ENCODE measurements at places on chromosomes 11 and 22.

GRCh38 chr22:23351321-23351720 is 171.0 kb downstream of the BCR start:
- DNase-seq, result no peak

DNA sequence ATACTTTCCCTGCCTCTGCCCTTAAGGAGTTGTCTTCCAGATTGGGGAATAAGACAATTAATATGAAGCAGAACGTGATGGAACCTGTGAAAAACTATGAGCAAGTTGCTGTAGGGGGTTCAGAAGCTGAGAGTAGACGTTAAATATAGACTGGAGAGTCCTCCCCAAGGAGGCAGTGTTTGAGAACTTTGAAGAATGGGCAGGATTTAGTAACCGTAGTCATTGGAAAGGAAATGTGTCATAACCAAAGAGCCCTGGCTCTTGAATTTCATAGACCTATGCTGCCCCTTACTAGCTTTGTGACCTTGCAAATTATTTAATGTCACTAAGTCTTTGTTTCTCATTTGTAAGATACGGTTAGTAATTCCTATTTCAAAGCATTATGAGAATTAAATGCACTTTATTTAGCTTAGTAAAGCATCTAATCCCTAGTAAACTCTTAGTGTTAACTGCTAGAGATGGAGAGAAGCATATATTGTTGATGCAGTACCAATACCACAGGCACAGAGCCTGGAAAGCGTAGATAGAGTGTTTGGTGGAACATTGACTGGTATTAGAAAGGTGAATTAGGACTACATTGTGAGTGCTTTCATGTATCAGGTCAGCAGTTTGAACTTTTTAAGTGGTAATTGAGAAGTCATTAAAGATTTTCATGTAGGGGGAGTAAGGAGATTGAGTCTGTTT is 54.1 kb downstream of the MCAM start:
- no peak for DNase-seq

DNA sequence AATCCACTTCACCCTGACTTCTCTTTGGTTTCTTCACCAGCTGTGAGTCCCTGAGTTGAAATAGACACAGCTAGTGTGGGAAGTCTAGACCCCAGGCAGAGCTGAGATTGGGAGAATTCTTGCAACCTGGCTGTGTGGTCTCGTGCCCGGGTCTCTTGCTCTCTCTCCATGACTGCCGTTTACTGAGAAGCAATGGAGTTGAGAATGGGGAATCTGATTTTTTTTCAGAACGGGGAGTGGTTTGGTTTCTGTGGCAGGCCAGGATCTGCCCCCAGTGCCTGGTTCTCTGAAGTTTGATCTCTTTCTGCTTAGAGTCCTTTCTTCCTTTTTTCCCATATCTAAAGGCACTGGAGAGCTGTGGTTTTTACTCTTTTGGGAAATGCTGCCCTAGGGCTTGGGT is 1.5 kb downstream of the SIDT2 start:
- DNase-seq, result peak; percentile 33

DNA sequence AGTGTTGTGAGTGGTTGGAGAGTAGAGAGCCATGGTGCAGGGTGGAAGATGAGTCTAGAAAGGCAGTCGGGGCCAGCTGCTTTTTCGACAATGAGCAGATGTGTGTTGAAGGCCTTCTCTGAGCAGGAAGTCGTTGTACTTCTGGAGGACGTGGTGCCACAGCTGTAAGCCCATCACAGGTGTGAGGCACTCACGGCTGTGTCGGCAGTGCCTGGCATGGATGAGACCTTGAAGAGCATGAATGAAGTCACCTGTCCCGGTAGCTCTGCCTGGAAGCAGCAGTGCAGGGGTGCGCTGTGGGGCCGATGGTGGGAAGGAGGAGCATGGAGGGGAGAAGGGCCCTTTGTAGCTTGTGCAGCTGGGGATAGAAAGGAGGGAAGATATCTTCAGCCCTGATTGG is 165.2 kb downstream of the PKNOX2 start:
- DNase-seq, result peak; percentile 84

GRCh38 chr11:126817096-126817495 is 183.5 kb downstream of the KIRREL3 start:
- no peak for DNase-seq

DNA sequence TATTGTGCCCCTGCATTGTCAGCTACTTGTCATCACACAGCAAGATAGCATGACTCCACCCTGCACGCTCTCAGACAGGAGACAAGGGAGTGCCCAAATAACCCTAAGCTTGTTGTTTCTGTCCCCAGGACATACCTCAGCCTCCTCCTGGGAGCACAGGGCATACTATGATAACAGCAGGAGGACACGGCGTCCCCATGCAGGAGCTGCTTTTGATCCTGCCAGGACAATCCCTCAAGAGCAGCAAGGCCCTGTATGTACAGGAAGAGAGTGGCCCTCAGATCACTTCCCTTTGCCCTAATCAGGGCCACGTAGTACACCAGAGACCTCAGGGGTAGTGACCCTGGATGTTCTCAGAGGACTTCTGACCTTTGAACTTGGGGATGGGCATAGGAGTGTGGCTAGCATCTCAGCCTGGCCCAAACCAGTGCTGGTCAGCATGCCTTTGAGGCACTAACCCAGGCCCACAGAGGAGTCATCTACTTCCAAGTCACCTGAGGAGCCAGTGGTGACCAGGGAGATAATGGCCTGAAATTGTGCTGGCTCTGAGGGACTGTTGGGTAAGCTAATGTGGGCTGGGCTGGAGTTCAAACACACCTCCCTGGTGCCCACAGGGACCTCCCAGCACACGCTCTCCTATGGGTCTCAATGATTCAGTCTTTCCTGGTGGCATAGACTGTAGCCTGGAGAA is 9.2 kb downstream of the APOA4 start:
- no peak for DNase-seq

DNA sequence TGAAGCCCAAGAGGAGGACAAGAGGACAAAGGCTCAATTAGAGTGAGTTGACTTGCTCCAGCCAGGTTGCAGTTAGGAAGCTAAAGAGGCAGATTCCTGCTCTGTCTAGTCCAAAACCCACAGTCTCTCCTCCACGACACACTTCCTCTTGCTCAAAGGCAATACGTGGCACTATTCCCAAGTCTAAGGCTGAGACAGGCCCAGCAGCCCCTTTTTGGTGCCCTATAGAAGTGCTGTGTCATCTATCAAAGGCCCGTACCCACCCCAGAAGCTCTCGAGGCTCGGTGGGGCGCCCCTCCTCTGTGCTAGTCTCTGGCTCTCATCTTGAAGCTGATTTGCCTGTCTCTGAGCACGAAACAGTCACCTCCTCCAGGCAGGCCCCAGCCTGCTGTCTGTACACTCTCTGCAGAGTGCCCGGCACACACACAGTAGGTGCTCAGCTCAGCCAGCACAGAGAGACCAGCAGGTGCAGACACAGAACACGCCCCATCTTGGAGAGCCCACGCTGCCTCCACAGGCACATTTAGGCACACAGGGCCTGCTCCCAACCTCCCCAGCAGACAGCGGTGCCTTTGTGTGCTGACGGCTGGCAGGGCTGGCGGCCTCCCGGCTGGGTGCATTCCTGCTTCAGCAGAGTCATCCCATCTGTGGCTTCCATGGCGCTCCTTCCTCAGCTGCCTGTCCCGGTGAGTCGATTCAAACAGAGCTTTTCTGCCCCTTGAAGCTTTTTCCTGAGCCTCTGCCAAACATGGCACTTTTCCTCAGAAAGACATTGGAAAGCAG is 52.8 kb downstream of the MYH9 start:
- no peak for DNase-seq

- DNase-seq, result no peak
Measured at GRCh38 chr11:108402241-108402640, 65.1 kb downstream of the C11orf65 start.

GRCh38 chr11:45881708-45882368 is 3.6 kb upstream of the MAPK8IP1 start:
- no peak for DNase-seq

DNA sequence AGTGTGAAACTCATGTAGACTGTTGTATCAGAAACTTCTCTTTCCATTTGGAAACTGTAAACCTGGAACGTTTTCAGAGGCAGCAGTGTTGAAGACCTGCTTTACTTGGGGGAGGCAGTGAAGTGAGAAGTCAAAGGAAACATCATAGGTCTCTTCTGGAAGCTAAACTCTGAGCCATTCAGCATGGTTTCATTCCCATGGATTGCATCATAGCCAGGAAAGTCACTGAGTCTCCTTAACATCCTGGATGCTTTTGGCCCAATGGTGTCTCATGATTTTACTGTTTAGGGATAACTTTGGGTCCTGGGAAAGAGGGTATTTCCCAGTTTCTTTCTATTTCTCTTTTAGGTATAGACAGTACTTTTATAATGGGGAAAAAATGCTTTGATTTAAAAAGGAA is 153.2 kb upstream of the E2F8 start:
- no peak for DNase-seq

DNA sequence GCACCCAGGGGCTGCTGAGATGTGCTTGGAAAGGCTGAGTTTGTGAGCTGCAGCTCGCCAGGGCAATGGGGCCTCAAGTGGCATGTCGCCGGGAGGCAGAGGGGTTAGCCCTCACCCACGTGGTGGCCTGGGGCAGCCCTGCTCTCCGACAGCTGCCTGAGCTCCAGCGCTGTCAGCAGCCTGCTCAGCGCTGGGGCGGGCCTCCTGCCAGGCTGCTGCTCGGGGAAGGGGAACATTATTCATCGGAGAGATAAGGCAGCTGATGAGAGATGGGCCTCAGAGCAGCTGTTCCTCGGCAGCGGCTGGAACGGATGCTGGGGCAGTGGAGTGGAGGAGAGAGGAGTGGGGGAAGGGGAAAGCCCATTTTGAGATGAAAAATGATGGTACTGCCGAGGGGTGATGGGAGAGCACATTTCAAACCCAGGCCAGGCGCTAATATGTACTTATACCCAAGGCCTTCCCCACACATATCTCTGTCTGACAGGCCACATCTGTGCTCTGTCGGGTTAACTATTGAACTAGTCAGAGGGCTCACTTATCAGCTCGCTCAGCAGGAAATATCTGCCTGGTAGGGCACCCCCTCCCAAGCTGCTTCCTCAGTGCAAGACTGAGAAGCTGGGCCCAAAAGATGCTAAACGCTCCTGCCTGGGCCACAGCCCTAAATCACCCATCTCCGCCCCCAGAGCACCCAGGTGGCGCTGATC is 79.5 kb downstream of the TIMP3 start:
- DNase-seq, result no peak

- no peak for DNase-seq
Measured at GRCh38 chr11:123517559-123518364, 87.7 kb downstream of the GRAMD1B start.

GRCh38 chr11:88435415-88435814 is 97.9 kb upstream of the CTSC start:
- no peak for DNase-seq

DNA sequence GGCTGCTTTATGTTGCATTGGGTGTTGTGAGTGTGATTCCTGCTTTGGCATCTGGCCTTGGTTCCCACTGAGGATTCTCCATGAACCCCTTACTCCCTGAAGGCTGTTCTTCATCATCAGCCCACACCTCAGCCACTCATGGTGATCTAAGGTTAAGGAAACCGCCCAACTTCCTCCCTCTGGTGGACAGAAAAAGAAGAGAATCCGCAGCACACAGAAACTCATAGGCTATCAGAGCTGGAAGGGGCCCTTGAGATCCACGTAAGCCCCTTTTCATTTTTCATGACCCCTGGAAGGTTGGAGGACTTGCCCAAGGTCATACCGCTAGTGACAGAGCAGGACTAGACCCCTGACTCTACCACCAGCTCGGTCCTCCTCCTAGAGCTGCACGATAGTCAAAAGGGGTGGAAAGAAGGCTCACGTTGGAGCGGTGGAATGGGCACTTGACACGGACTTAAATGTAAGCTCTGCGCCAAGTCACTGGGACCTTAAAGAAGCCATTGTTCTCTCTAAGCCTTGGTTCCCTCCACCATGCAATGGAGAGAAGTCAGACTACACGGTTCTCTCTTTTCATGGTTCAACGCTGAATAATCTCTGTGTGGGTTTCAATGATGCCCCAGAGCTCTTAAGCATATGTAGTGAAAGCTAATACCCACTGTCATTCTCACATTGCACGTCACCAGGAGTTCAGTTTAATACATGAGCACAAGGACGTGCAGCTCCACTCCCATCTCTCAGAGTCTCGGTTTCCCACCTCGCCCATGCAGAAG is 83.6 kb upstream of the CRTAM start:
- no peak for DNase-seq

DNA sequence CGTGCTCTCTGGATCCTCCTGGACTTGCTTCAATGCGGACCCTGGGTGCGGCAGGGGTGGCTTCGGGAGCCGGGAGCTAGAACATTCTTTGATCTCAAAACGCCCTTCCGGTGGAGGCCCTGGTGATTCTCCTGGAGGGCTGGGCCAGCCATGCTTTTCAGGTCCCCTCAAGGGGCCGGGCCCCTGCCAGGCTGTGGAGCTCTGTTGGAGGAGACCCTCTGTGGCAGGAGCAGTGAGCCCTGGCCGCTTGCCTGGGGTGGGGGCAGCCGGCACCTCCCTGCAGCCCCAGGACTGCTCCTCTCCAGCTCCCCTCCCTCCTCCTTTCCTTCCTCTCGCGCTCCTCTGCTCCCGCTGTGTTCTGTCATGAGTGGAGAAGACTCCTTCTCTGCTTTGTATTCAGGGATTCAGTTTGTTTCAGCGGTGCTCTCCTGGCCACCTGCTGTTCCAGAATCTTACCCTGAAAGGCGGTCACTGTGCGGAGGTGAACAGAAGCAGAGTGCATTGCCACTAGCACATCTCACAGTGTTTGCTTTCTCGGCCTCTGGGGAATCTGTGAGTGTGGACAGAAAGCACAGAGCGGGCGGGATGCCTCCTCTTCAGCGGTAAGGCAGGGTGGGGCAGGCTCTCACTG is 289.1 kb downstream of the TBC1D22A start:
- no peak for DNase-seq

DNA sequence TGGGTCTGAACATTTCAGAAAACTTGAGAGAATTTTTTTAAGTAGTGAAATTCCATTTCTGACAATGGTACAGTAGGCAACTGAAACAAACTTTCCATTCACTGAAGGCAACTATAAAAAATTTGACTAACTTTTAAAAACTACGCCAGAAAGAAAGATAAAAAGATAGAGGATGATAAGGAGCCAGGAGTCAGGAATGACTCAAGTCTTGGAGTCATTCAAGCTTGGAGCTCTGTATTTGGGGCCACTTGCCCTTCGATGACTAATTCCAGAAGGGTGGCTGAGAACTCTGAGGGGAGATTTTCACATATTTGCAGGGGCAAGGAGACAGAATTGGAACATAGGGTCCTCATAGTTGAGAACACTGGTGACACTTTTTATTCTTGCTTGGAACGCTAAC is 1083.2 kb upstream of the CNTN5 start:
- DNase-seq, result no peak

GRCh38 chr11:64224151-64224890 is 1.7 kb downstream of the TRPT1 start:
- DNase-seq, result no peak

DNA sequence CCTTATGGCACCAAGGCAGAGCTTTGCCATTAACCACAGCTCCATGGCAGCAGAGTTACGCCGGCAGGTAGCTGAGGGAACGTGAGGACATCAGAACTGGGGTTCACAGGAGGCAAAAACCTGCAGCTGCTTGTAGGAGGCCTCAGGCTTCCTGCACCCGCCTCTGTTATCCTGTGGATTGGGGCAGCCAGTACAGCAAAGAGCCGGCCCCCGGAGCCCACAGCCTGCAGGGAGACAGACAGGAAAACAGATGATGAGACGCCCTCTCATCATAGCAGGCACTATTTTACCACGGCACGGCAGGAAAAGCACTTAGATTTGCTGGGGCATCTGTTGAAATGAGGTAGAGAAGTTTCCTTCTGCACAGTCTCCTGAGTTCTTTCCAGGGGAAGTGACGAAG is 870.3 kb downstream of the TBC1D22A start:
- peak; percentile 35 for DNase-seq

GRCh38 chr22:18077087-18077638 is 627 bp upstream of the PEX26 start:
- DNase-seq, result no peak

- DNase-seq, result no peak
Measured at GRCh38 chr11:31455177-31455576, 54.2 kb downstream of the IMMP1L start.

GRCh38 chr11:101497291-101497690 is 86.5 kb downstream of the TRPC6 start:
- DNase-seq, result no peak

Measured in mesenteric fat pad (tissue), 1 donor.